ACHN (cell line): ENCODE measurements at places on chromosomes 12 and 14.

- DNase-seq, result no peak
These were observed 70.5 kb downstream of the BCL11B start for GRCh38 chr14:99201351-99202073.

GRCh38 chr12:124036657-124037109, 63.7 kb downstream of the ZNF664 start:
- DNase-seq, result peak; percentile 48

GRCh38 chr12:102172436-102172835, 25.2 kb downstream of the PMCH start:
- no peak for DNase-seq

DNA sequence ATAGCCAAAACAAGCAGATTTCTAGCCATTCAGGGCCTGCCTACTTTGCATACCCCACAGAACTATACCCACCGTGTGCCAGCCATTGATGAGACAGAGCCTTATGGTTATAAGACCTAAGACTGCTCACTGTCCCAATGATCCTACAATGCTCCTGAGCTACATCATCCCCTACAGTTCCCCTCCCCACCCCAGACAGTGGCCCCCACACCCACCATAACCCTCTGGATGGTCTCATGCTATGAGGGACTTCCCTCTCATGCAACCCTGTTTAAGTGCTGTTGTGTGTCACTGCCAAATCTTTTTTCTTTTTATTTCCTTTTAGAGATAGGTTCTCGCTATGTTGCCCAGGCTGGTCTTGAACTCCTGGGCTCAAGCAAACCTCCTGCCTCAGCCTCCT, 75.9 kb downstream of the CHST11 start:
- DNase-seq, result no peak

GRCh38 chr12:114168061-114168460, 201.9 kb upstream of the RBM19 start:
- no peak for DNase-seq

DNA sequence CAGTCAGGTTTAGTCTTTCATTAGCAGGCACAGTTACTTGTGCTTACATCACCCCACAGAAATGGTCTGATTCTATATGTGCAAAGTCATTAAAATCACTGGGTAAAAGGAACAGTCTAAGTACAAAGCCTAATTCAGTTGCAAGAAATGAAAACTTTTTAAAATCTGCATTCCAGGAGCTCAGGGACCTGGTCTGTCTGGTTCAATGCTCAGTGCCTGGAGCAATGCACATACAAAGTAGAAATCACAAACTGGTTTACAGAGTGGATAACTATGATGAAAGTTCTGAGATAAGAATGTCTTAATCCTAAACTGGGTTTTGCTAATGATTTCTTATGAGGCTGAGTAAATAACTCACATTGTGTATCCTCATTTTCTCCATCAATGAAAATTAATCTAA, 28.7 kb downstream of the LMNTD1 start:
- DNase-seq, result no peak

DNA sequence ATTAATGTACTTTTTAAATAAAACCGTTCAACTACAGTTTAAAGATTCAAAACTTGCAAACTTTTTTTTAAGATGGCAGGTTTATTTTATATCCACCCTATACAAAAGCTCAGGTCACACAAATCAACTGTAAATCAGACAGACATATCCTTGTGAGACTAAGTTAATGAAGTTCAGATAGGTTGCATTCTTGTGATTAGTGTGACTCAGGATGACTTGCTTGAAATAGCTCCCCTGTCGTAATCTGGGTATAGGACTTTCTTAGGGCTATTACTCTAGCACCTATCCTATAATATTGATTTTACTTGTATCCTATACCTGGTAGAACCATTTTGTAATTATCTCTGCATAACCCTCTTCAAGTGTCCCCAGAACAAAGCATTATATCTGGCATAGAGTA, 9.5 kb upstream of the PRKD1 start:
- DNase-seq, result no peak

DNA sequence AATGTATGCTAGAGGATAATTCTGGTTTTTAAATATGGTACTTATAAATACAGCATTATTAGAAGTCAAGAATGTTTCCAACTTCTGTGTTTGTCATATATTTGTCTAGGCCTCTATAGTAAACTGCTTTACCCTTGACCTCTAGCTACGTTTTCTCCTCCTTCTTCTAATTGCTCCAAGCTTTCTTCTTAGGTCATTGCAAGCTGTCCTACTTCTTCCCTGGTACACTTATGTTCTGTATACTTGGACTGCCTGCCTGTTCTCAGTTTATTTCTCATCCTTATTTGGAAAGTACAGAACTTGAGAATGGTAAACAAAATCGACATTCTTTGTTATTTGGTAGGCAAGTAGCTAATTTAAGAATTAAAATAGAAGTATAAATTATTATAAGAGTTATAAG, 23.9 kb upstream of the ATP2B1 start:
- no peak for DNase-seq

- no peak for DNase-seq
These were observed 39.5 kb upstream of the DUSP6 start for GRCh38 chr12:89391726-89392336.

DNA sequence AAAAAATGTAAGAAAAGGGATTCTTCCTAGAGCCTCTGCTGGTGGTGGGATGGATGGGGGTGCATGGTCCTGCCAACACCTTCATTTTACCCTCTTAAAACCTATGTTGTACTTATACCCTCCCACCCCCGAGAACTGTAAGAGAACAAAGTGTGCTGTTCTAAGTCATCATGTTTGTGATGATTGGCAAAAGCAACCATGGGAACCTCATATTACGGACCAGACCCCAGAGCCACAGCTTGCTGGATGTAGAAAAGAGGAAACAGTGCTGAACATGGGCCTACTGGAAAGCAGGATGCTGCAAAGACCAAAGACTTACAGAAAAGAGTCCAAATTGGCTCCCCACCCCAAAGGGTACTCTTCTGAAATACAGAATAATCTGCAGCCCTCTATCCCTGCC, 311.2 kb downstream of the DUSP6 start:
- no peak for DNase-seq

DNA sequence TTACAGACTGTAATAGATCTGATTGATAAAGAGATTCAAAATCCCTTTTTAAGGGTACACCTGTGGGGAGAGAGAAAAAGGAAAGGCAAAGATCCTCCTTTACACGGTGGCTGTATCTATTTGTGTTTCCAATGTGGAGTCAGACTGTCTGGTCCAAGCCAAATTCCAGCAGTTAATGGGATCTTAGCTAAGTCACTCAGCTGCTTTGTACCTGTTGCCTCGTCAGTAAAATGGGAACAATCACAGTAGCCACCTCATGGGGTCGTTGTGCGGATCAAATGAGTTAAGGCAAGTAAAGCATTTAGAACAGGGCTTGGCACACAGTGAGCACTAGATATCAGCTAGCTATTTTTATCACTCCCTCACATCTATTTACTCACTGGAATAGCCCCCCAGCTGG, 46.9 kb downstream of the EFCAB11 start:
- DNase-seq, result no peak

DNA sequence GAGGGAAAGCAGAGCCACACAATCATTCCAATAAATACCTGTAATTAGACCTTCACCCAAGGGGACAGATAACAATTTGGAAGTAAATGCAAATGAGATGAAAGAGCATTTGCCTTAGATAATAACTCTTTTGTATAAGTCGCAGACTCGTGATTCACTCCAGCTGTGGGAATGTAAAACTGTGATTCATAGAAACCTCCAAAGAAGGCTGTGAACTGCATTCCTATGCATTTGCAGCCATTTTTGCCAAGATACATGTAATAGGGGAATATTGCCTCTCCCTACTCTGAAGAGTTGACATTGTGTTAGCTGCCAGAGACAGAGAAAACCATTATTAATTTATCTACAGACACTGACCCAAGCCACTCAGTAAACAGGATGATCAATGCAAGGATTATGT, 181.9 kb upstream of the ARHGAP5 start:
- DNase-seq, result no peak

DNA sequence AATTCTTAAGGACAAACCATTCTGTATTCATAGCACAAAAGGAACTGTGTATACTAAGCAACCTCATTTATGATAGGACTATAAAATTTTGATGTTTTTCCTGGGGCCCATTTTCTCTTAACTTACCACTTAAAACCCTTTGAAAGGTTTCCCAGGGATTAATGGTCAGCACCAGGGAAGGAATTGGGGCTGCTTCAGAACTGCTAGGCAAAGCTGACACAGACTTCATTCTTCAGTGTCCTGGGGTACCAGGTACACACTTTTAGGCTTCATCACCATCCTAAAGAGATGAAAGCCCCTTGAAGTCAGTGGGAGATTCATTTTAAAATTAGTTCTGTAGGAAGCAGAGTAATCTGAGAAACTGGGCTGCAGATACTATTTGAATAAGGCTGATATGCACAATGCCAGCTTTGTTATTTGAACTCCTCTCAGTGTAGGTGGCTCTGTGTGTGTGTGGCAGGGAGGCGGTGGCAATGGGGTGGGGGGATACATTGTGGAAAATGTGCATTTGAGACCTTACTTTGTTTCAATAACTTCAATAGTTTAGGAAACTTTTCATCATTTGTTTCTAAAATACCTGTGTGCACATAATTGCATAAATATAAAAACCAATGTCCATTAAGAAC, 329.3 kb upstream of the DCN start:
- no peak for DNase-seq

GRCh38 chr14:76664790-76665189, 96.5 kb upstream of the VASH1 start:
- no peak for DNase-seq

DNA sequence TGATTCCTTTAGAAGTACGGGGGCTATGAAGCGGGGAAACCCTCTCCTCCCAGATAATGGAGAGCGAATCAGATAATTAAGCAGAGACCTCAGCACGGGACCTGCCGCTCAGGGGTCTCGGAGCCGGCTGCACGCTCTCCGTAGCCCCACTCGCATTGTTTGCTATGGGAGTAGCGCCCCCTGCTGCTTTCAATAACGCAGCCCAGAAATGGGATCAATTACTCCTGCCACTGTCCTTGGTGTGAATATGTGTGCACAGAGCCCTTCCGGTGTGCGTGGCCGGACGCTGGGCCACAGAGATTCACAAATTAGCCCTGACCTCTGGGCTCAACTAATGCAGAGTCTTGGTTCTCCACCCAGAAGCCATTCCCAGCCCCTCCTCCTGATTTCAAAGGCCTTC, 76.4 kb upstream of the TMEM132C start:
- peak; percentile 68 for DNase-seq
